Anterior cingulate cortex (tissue), 58 donors: ENCODE measurements at places on chromosomes 3 and 15.

DNA sequence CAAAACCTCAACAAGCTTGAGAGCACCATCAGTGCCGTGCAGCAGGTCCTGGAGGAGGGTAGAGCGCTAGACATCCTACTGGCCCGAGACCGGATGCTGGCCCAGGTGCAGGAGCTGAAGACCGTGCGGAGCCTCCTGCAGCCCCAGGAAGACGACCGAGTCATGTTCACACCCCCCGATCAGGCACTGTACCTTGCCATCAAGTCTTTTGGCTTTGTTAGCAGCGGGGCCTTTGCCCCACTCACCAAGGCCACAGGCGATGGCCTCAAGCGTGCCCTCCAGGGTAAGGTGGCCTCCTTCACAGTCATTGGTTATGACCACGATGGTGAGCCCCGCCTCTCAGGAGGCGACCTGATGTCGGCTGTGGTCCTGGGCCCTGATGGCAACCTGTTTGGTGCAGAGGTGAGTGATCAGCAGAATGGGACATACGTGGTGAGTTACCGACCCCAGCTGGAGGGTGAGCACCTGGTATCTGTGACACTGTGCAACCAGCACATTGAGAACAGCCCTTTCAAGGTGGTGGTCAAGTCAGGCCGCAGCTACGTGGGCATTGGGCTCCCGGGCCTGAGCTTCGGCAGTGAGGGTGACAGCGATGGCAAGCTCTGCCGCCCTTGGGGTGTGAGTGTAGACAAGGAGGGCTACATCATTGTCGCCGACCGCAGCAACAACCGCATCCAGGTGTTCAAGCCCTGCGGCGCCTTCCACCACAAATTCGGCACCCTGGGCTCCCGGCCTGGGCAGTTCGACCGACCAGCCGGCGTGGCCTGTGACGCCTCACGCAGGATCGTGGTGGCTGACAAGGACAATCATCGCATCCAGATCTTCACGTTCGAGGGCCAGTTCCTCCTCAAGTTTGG lies 60.8 kb upstream of the CCR4 start:
- DNase-seq, result no peak

GRCh38 chr15:25712192-25712960 lies 150.8 kb downstream of the ATP10A start:
- DNase-seq, result no peak

GRCh38 chr15:31957581-31957980 lies 72.7 kb upstream of the CHRNA7 start:
- DNase-seq, result no peak

DNA sequence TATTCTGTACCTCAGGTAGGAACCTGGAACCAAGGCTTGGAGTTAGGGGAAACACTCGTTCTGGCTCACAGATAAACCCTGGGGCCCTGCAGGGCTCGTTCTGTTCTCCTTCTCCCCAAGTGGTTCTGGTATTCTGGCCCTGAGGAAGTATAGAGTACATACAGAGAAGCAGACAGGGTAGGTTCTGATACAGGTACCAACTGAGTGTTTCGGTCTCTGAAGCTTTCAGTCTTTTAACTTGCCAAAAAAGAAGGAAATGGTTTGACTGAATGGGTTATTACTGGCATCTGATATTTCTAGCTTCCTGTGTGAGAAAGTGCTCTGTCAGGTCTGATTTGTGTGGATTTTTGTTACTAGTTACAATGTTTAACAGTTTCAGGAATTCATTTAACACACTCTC lies 67.3 kb downstream of the UBE2E2 start:
- no peak for DNase-seq

GRCh38 chr15:61480295-61480694 lies 251.2 kb upstream of the RORA start:
- DNase-seq, result no peak

DNA sequence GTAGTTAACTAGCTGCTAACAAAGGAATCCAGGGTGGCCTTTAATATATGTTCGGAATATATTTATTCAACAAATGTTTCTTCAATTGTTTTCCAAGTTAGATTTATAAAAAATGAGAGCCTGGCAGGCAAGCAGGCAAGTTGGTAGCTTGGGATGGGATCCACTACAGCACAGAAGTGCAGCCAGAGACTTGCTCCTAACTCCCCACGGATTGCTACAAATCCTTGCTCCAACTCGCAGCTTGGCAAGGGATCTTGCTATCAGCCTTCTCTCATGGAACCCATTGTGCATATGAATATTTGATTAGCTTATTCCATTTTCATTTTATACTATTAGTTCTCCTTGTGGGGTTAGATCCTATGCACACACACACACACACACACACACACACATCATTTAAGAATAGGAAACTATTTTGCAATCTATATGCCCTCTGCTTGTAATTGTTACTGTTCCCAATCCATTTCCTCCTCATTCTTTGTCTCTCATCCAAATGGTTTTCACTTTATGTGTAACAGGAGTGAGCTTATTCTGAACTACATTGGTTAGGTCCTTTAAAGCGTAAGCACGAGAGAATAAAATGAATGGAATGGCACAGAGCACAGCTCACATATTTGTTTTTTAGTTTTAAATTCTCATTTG lies 505.6 kb downstream of the LPP start:
- no peak for DNase-seq
